Small intestine (tissue), 16 donors: ENCODE measurements at places on chromosomes 2 and 18. TPM values are rescaled to one million over a fixed set of nuclear protein-coding genes. Genes with fewer than 3 reads are reported as not detected.

DNA sequence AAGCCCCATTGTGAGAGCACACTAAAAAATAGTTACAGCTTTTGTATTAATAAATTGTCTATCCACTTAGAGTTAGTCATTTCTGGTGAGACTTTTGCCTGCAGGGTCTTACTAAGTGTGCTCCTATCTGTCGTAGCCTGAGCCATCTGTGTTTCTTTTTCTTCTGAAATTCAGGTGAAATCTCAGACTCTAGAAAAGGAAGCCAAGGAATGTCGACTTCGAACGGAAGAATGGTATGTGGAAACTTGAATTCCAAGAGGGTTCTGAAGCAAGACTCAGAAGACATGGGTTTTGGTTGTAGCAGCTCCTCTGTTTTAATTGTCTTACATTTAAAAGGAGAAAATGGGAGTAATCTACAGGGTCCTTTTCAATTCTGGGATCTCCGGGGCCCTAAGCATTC, 70.0 kb upstream of the STON1 start:
- no peak for DNase-seq
- no peaks in the 10 kb centered on the region for H3K27me3 ChIP-seq
- peaks cover 32% of the 10 kb centered on the region for H3K36me3 ChIP-seq
- H3K4me1 ChIP-seq = no peaks in the 10 kb centered on the region
- H3K4me3 ChIP-seq = no peak overlapping the region

DNA sequence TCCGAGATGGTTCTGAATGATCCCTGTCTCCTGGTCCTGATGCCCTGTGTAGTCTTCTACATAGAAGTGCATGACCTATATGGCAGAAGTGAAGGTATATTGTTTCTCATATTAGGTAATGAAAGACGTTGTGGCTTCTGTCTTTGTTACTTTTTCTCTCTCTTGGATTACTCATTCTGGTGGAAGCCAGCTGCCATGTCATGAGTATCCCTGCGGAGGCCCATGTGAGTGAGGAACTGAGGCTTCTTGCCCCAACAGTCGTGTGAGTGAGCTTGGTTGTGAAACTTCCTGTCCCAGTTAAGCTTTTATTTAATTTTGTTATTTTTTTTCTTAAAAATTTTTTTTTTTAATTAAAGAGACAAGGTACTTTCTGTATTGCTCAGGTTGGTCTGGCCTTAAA, 134.7 kb downstream of the UBR3 start:
- no peak overlapping the region for H3K27ac ChIP-seq
- no peak overlapping the region for H3K4me3 ChIP-seq
- no peaks in the 10 kb centered on the region for H3K27me3 ChIP-seq
- no peak for DNase-seq
- no peaks in the 10 kb centered on the region for H3K4me1 ChIP-seq
- H3K36me3 ChIP-seq = peaks cover 7% of the 10 kb centered on the region

Gene TRABD2A
- 2.7 TPM for polyA plus RNA-seq

DNA sequence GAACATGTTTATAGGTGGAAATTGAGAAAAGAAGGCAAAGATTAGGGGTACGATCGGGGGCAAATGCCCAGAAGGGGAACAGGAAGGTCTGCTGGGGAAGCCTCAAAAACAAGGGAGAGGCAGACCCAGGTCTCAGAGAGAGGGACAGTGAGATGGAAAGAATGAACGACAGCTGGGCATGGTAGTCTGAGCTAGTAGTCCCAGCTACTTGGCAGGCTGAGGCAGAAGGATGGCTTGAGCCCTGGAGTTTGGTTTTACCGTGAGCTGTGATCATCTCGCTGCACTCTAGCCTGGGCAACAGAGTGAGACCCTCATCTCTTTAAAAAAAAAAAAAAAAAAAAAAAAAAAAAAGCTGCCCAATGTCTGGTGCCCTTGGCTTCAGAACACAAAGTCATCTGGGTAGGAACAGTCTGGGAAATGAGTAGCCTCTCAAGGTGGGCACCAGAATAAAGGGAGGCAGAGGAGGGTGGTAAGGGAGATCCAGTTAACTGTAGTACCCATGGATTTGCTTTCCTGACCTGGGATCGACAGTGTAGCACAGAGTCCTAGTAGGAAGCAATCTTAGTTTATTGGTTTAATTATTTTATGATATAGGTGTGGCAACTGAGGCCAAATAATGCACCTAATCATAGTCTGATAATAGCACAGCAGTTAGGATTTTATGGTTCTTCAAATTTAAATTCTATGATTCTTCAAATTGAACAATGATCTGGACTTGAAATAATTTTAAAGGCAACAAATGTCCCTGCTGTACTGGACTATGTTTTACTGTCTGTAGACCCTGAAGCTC, 3.5 kb downstream of the RRM2 start:
- no peaks in the 10 kb centered on the region for H3K27me3 ChIP-seq
- no peak overlapping the region for H3K4me3 ChIP-seq
- H3K4me1 ChIP-seq = peaks cover 3% of the 10 kb centered on the region
- no peaks in the 10 kb centered on the region for H3K36me3 ChIP-seq
- DNase-seq = peak; percentile 55
- H3K27ac ChIP-seq = peak overlapping the region; percentile 28

Gene PAX3
- polyA plus RNA-seq = not detected

Gene GPBAR1
- polyA plus RNA-seq = 1.8 TPM

GRCh38 chr2:191773136-191773535, 73.8 kb downstream of the CAVIN2 start:
- no peaks in the 10 kb centered on the region for H3K27me3 ChIP-seq
- H3K36me3 ChIP-seq = no peaks in the 10 kb centered on the region
- DNase-seq = no peak
- H3K27ac ChIP-seq = no peak overlapping the region
- H3K4me3 ChIP-seq = no peak overlapping the region
- H3K4me1 ChIP-seq = no peaks in the 10 kb centered on the region

Gene CRYBA2
- polyA plus RNA-seq = 5.4 TPM

DNA sequence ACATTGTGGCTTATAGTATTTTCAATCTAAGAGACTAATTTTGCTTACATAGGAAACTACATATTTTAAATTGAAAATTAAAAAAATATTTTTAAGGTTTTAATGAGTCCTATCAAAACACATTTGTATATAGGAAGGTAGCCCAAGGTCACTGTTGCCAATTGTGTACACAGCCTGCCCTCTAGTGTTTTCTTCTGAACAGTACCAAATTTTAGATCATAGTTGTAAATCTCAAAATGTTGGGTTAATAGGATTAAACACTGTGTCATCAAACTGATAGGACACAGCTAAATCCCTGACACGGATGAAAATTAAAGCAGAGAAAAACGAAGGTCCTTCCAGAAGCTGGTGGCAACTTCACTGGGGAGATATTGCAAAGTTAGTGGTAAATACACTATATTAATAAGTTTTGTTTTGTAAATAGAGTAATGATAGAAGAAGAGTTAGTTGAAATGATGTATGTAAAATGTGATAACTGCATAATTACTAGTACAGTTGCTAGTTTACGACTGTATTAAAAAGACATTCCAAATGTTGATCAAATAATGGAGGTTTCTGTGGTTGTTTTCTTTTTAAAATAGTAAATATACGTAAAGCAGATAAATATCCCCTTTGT, 19.7 kb downstream of the CLUL1 start:
- no peaks in the 10 kb centered on the region for H3K4me1 ChIP-seq
- peak; percentile 25 for DNase-seq
- H3K27me3 ChIP-seq = no peaks in the 10 kb centered on the region
- H3K36me3 ChIP-seq = no peaks in the 10 kb centered on the region
- H3K4me3 ChIP-seq = no peak overlapping the region
- no peak overlapping the region for H3K27ac ChIP-seq

Gene POLR1A
- polyA plus RNA-seq = 12.6 TPM

- DNase-seq = no peak
- no peak overlapping the region for H3K4me3 ChIP-seq
- H3K27ac ChIP-seq = no peak overlapping the region
- H3K36me3 ChIP-seq = no peaks in the 10 kb centered on the region
- H3K4me1 ChIP-seq = no peaks in the 10 kb centered on the region
- H3K27me3 ChIP-seq = no peaks in the 10 kb centered on the region
These were observed 544.1 kb upstream of the CDH7 start for GRCh38 chr18:65206551-65207260.

- peaks cover 5% of the 10 kb centered on the region for H3K36me3 ChIP-seq
- no peaks in the 10 kb centered on the region for H3K27me3 ChIP-seq
- H3K27ac ChIP-seq = peak overlapping the region; percentile 27
- peak; percentile 55 for DNase-seq
- H3K4me3 ChIP-seq = no peak overlapping the region
- H3K4me1 ChIP-seq = peaks cover 7% of the 10 kb centered on the region
These were observed 56.9 kb downstream of the ITGA6 start for GRCh38 chr2:172484253-172484652.

- no peak overlapping the region for H3K4me3 ChIP-seq
- DNase-seq = no peak
- no peaks in the 10 kb centered on the region for H3K4me1 ChIP-seq
These were observed 47.6 kb downstream of the LIPG start for GRCh38 chr18:49609256-49610021.

- H3K27me3 ChIP-seq = no peaks in the 10 kb centered on the region
- no peak overlapping the region for H3K4me3 ChIP-seq
- H3K36me3 ChIP-seq = no peaks in the 10 kb centered on the region
These were observed 62.6 kb downstream of the ETAA1 start for GRCh38 chr2:67459761-67460160.

Gene TUBB8B
- not detected for polyA plus RNA-seq

DNA sequence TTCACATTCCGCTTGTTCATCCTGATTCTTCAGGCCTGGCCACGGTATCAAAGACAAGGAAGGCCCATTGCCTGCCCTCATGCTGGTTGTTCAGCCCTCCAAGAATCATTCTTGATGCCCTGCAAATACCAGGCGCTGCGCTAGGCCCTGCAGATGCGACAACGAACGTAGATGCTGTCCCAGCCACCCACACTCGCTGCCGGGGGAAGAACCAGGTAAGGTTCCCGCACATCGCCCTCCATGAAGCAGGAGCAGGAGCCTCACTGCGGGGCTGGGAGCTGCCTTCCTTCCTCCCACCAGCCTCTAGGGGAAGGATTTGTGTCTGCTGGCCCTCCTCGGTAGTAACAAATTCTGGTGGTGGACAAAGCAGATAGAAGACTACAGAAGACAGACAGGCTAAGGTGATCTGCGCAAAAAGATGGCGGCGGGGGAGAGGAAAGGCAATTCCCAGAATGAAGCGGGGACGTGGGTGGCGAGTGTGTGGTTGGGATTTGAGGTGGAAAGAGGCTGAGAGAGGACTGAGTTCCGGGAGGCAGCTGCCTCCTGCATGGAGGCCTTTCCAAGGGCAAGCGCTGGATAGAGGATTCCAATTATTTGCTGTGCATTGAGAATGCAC, 19.8 kb upstream of the GPR55 start:
- H3K27ac ChIP-seq = no peak overlapping the region

- no peak for DNase-seq
- H3K4me3 ChIP-seq = no peak overlapping the region
- no peaks in the 10 kb centered on the region for H3K27me3 ChIP-seq
- H3K4me1 ChIP-seq = no peaks in the 10 kb centered on the region
These were observed 486.4 kb downstream of the FBXO15 start for GRCh38 chr18:73660931-73661856.

Gene HOXD12
- polyA plus RNA-seq = not detected

- H3K27ac ChIP-seq = no peak overlapping the region
- no peaks in the 10 kb centered on the region for H3K27me3 ChIP-seq
- no peaks in the 10 kb centered on the region for H3K4me1 ChIP-seq
- no peak for DNase-seq
- no peak overlapping the region for H3K4me3 ChIP-seq
These were observed 120.5 kb downstream of the PMAIP1 start for GRCh38 chr18:60020107-60020925.

DNA sequence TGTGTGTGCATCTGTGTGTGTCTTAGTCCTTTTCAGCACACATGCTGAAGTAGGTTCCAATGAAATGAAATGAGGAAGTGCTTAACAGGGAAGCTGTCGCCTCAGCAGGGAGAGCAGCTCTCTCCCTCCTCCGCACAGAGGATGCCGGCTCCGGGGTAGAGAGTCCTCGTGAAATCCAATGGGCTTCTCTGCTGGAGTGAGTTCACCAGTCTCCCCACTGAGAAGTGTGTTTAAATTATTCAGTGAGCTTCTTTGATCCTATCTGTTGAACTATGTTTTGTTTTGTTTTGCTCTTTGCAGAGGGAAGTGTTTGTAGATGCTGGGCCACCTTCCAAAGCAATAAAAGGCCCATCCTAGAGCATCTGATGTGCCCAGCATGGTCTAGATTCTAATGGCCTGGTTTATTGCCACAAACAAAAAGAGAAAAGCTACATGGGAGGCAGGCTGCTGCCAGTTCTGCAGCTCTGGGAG, 6.7 kb downstream of the PPP1R7 start:
- H3K4me3 ChIP-seq = no peak overlapping the region
- no peaks in the 10 kb centered on the region for H3K27me3 ChIP-seq
- no peak overlapping the region for H3K27ac ChIP-seq
- no peak for DNase-seq
- H3K4me1 ChIP-seq = no peaks in the 10 kb centered on the region

DNA sequence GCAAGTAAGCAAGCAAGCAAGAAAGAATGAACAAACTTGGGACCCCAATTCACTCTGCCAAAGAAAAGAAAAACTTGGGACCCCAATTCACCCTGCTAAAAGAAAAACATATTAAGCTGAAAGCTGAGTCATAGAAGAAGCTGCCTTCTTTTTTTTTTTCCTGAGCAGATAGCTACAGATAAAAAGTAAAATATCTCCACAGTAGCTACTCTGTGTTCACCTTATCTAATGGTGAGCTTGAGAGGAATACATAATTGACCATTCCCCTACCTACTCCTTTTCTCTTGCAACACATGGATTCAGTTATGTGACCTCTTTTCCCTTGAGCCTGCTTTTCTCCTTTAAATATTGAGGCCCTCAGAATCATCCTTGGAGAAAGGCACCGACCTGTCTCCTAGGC, 63.0 kb downstream of the MCFD2 start:
- no peaks in the 10 kb centered on the region for H3K27me3 ChIP-seq
- peaks cover 6% of the 10 kb centered on the region for H3K4me1 ChIP-seq
- no peak overlapping the region for H3K27ac ChIP-seq
- H3K36me3 ChIP-seq = no peaks in the 10 kb centered on the region
- DNase-seq = no peak

Gene CYTIP
- polyA plus RNA-seq = 9.4 TPM

GRCh38 chr18:24177499-24178133, 38.8 kb downstream of the CABYR start:
- H3K4me3 ChIP-seq = no peak overlapping the region
- H3K36me3 ChIP-seq = peaks cover 2% of the 10 kb centered on the region
- no peak overlapping the region for H3K27ac ChIP-seq
- H3K27me3 ChIP-seq = no peaks in the 10 kb centered on the region
- no peaks in the 10 kb centered on the region for H3K4me1 ChIP-seq
- no peak for DNase-seq

DNA sequence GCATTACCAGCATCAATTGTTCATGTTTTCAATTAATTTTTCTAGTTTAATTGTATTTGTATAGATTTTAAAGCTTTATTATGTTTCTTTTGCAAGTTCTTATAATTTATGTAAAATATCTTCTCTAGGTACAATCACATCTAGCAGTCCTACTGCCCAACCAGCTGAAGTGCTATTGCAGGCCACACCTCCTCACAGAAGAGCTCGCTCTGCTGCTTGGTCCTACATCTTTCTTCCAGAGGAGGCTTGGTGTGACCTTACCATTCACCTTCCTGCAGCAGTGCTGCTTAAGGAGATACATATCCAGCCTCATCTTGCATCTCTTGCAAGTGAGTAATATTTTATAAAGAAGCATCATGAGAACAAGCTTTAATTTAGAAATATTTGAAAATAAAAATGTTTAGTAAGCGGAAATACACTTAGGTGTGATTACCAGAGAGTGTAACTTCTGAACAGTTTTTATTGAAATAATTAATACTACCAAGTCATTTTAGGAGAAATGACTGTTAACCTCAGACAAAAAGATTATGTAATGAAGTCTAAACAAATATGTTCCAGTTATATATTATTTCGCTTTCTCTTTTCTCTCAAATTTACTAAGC, 122.9 kb upstream of the TTC27 start:
- H3K4me1 ChIP-seq = no peaks in the 10 kb centered on the region
- H3K4me3 ChIP-seq = no peak overlapping the region
- H3K36me3 ChIP-seq = peaks cover 6% of the 10 kb centered on the region
- no peak for DNase-seq

Gene CARF
- 1.4 TPM for polyA plus RNA-seq

Gene ZAP70
- 3.9 TPM for polyA plus RNA-seq
